MV-4-11 (cell line): ENCODE measurements at places on chromosomes 5 and 9.

- peak; percentile 80 for DNase-seq
Observed at GRCh38 chr9:133184971-133185370, 21.3 kb upstream of the GBGT1 start.

DNA sequence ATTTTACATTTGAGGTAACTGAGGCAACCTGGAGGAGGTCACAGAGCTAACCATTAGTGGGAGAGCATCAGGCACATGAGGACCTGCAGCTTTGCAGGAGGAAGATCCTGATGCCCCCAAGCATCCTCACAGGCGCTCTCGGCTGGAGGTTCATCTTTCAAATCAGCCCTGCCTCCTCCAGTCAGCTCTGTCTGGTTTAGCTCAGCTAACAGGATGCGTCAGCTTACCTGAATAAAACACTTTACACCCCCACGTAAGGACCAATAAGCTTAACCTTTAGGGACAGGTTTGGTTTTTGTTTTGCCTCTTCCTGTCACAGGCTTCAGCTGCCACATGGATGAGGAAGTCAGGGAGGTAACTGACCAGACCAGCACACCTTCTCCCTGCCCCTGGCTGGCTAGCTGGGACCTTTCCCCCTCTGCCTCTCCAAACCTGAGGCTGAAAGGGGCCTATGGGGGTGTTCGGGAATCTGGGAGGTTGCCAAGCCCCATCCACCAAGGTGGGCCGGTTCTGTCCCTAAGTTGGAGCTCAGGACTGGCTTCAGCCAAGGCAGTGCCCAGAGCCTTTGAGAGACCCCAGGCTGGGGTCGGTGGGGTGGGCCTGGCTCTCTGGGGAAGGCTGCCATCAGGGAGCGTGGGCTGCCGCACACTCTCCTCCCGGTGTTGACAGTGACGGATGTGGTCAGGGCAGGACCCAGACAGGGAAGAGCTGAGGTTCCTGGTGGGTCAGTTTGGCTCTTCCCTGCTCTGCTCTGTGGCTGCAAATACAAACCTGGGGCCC, 20.0 kb upstream of the FCN1 start:
- no peak for DNase-seq

- no peak for DNase-seq
Observed at GRCh38 chr9:93656426-93657239, 80.2 kb downstream of the PHF2 start.

DNA sequence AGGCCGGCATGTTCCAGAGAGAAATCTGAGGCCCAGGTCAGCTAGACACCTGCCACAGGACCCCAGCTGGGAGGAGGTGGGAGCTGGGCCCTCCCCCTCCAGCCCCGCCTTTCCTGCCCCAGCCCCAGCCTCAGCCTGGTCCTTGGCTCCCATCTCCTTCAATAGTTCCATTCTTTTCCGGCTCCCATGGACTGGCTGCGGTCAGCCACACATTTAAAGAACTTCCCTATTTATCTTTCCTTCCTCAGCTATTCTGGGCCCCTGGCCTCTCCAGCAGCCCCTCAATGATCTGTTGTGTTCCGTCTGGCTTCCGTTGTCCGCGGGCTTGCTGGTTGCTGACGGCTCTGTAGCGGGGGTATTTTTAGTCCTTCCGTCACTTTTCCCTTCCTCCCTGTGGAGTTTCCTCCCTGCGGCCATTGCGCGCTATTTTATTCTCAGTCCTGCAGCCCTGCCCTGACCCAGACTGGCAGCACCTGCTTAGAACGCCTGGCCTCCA, 73.8 kb downstream of the AMBP start:
- peak; percentile 96 for DNase-seq

- DNase-seq: no peak
Observed at GRCh38 chr9:79193001-79193400, 378.8 kb upstream of the TLE4 start.

DNA sequence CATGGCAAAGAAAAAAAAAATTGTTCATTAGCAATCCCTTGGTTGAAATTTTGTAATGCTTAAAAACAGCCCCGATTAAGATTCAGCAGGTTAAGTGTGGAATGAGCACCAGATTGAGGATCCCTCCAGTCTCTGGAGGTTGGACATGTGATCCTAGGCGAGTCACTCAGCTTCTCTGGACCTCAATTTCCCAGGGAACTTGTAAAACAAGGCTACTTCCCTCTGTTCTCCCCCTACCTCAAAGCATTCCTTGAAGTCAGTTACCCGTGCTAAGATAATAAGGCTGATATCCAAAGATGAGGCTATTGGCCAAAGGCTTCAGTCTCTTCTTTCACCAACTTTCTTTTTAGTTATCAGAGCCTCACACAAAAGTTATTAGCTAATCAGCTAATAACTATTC, 2.9 kb downstream of the KLHL3 start:
- no peak for DNase-seq

DNA sequence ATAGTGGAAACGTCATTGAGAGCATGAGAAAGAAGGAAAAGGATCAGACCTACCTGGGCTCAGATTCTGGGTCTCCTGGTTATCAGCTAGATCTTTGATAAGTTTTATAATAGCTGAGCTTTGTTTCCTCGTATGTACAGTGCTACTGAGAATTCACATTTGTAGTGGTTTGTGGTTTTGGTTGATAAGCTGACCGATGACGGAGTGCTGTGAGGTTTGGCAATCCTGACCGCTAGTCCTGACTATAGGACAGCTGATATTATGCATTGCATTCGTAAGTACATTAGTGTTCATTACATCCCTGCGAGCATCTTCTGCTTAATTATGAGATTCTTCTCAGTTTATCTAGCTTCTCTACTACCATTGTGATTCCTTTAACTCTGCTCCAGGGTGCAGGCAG, 190.7 kb upstream of the SLC27A6 start:
- peak; percentile 79 for DNase-seq

DNA sequence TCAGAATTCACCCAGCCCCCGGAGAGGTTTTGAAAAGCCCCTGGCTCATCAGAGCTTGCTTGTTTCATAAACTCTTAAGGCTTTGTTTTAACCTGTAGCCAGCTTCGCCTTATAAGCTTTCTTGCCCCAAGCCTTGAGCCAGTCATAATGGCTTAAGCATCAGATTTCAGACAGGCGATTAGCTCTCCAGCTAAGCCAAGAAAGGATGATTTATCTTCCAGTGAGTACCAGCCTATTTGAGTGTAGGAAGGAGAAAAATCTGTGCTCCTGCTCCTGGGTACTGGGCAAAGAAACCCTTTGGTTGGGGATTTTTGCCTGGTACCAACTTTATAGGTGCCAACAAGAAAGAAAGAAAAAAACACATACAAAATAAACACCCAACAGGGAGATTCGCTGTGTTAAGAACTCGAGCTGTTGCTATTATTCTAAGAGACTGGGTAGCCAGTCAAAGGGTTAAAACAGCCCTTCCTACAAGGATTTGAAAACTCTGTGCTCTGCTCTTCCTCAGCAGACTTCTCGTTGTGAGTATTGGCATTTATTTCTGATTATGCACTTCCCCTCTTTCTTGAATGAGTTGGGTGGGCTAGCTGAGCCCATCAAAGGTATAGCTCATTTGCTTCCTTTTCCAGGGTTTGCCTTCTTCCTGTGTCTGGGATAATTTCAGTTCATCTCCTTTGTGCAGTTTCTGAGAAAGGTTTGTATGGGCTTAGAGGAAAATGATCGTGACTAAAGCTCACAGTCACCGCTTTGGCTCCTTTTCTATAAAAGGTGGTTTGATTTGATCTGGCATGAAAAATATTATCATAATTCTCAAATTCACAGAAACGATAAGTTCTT, 157.2 kb upstream of the DMRT1 start:
- no peak for DNase-seq

- DNase-seq: no peak
Observed at GRCh38 chr5:72108202-72109061, 1.2 kb downstream of the MAP1B start.

DNA sequence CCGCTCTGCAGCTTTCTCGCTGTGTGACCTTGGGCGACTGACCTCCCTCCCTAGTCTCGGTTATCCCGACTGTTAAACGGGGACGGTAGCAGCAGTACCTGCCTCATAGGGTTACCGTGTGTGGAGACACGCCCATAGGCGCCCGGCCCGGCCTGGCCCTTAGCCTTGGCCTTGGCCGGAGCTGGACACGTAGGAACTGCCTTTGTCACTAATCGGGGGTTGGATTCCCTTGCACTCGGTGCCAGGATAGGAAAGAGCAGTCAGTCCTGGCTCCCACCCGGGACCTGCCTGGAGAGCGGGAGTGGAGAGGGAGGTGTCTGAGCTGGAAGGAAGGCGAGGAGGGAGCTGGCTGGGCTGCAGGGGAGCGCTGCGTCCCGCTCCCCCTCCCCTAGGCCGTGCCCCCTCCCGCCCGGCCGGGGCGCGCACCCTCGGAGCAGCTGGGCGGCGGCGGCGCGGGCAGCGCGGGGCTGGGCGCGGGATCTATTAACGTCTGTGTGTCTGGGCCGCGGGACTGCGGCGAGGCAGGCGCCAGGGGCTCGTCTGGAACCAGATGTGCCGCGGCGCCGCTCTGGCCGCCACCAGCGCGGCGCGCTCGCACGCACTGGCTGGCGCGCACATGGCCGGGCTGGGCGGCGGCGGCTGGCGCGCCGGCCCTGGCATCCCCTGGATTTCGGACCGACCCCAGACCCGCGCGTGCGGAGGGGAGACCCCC, 31.7 kb downstream of the PRRX2 start:
- no peak for DNase-seq

GRCh38 chr9:81380504-81381359, 308.6 kb downstream of the TLE1 start:
- DNase-seq: no peak

GRCh38 chr5:170109059-170110031, 3.6 kb downstream of the FOXI1 start:
- DNase-seq: no peak

DNA sequence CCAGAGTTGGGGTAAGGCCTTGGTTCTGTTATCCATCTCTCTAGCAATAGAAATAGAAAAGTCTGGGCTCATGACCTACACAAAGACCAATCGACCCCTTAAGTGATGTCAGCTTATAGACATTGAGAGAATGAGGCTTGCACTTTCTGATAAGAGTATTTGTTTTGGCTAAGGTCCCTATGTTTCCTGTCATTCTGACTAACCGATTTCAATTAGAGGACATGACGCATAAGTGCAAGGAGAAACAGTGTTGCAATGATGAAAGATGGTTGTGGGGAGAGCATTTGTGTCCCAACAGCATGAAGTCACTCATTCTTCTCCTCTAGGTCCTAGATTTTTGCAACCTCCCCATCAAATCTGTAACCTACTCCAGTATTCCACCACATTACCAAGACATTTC, 255.1 kb downstream of the MAT2B start:
- DNase-seq: no peak

GRCh38 chr5:160158087-160158486, 38.8 kb upstream of the PWWP2A start:
- DNase-seq: no peak

GRCh38 chr5:135211083-135211790, 177.2 kb upstream of the PITX1 start:
- DNase-seq: peak; percentile 22

DNA sequence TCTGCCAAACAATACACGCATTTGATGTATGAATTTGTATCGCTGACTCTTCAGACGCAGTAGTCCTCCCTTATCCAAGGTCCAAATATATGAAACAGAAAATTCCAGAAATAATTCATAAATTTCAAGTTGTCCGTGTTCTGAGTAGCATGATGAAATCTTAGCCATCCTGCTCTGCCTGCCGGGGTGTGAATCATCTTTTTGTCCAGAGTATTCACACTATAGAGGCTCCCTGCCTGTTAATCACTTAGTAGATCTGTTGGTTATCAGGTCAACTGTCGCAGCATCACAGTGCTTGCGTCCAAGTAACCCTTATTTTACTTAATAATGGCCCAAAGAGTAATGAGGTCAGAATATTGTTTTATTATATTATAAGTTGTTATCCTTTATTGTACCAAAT, 268.1 kb downstream of the DOCK8 start:
- no peak for DNase-seq

GRCh38 chr5:15575666-15576065, 75.7 kb downstream of the FBXL7 start:
- no peak for DNase-seq

DNA sequence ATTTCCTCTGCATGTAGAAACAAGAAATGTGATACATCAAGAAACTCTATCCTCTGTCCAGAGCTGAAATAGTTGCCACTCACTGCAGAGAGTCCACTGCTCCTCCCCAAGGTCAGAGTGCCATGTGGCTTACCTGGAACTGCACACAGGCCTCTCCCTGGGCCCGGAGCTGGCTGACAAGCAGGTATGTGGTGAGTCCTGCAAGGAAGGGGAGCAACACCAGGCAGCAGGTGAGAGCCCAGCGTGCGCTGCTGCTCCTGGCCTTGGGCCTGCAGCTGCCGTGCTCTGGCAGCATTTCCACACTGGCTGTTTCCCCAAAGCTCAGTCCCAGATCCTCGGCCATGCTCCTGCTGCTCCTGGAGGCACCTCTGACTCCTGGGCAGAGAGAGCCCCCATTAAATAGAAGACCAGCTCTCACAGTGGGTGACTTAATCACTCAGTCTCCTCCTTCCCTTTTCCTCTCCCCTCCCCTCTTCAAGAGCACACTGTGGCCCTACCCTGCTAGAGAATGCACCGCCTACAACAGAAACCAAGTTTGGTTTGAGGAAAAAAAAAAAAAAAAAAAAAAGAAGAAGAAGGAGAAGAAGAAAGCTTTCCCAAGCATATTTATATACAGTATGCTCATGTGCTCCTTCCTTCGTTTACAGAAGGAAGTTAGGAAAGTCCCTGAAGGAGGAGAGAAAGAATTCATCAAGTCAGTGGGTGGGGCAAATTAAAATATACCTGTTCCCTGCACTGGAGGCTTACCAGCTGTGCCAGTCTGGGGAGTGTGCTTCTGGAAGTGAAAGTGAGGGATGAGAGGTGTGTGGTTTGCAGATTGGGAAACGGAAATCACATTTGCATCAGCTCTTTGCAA, at the start of gene TNFSF15:
Gene TNFSF15, minus strand, starts transcription at position 370 of the 856 bp plus-strand sequence. Its CDS starts 27 bp downstream, at position 343.
- DNase-seq: peak; percentile 75

DNA sequence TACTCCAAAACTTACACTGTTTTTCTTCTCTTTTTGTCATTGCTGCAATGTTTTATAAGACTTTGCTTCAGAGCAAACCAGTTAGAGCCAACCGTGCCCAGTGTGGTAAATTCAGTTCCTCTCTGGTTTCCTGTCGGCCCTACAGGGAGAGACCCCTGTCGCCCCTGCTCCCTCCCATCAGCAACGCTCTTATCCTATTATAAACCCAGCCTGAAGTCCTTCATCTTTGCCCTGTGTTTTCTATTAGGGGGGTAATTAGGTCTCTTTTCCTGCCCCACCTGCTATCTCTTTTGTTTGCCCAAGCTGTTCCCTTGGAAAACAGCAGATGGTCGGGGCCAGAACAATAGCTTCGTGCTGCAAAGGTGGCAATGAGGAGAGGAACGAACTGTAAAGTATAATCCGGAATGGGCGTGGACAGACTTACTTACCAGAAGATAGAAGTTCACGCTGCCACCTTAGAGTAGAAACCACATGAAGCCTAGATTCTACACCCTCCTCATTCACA, 21.4 kb upstream of the OTULINL start:
- DNase-seq: peak; percentile 81

GRCh38 chr5:77847814-77848290, 71.7 kb upstream of the TBCA start:
- no peak for DNase-seq
